CMK (cell line): ENCODE measurements at places on chromosomes 3 and 15.

DNA sequence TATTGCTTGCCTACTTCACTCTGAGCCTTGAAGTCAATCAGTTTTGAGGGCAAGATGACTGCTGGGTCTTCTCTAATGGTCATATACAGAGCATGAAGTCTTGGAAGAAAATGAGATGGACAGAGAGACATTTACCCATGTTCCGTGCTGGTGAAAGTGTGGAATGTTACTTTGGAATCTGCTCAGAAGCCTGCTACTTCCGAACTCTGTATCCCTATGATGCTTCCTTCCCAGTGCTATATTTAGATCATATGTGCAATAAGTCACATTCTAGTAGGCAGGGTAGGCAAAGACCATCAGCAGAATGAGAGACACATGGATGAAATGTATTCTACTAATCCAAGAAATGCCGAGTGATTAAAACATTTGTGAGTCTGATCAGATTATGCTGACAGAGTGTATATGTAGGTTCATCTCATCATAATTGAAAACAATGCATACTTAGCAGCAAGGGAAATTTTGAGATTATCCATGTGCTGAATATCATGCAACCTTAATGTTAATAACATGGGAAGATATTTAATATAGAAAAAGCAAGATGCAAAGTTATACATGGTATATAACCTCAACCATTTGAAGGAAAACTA, 60.5 kb downstream of the RAB7A start:
- DNase-seq = no peak

DNA sequence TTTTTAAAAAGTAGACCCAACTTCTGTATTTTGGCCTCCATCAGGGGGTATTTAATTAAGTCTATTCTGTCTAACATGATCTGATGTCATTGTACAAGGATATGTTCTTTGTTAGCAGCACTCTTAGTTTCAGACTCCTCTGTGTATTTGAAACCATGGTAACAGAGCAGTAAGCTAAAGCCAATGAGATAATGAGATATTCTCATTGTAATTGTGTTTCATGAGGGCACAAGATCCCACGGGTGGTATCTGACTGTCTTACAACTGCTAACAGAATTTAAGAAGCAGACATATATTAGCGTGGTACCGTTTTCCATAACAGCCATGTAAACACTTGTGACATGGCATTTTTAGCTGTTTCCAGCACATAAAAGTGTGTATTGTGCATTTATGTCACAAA, 251.2 kb upstream of the VEPH1 start:
- DNase-seq = no peak

DNA sequence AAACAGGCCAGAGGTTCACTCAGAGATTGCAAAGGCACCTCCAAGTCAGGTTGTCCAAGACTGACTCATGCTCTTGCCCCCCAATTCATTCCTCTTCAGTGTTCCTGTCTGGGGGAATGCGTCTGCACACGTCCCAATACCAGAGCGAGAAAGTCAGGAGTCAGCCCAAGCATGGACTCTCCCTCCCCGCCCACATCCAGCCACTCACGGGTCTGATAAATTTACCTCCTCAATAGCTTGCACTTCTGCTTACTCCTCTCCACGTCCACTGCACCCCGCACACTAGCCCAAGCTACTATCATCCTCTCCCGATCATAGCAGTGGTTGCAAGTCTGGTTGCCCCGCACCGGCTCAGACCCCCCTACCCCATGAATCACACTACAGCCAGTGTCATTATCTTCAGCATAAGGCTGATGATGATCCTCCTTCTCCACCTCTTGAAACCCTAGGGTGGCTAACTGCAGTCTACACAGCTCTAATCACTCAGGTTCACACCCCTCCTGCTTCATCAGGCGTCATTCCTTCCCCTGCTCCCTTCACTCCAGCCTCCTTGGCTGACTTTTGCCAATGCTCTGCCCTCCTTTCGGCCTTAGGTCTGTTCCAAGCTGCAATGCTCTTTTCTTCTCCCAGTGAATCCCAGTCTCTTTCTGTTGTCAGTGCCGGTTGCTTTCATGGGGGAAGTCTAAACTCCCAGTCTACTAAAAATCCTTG, 27.6 kb upstream of the MYO1E start:
- no peak for DNase-seq

- DNase-seq = no peak
Observed at GRCh38 chr15:36403351-36403750, 176.1 kb upstream of the CDIN1 start.

DNA sequence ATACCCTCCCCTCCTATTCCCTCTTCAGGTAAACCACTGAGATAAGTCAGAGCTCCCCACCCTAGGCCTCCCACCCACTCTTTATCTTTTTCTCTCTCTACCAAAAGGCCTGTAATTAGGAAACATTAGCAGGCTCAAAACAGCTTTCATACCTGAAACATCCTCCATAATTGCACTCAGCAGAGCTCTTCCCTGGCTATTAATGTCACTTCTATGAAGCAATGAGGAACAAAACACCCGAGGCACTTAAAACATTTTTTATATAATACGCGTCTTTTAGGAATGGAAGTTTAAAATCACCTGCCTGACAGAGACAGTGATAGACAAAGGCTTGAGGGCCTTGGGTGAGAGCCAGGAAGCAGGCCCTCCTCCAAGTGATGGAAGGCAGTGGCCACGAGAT, 138.9 kb downstream of the EPHB1 start:
- no peak for DNase-seq

DNA sequence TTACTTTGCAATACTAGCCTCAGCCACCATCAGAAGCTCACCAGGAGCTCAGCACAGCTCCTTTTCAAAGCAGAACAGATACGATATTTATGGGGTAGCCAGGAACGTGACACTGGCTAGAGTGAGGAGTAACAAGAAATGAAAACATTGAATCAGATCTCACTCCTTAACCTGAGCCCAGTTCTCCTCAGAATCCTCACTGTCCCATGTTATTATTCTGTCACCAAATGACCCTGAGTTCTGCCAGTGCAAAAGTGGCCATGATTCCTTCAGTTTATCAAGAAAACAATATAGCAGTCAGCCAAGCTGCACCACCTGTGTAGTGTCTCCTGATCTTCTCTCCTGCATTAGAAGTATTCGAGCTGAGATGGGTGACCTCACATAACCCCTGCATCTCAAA, 956.7 kb downstream of the TUSC7 start:
- no peak for DNase-seq
